Hematopoietic multipotent progenitor cell treated with erythropoietin and hydrocortisone succinate and interleukin-3 and kit ligand, for 17 days (in vitro differentiated cells): ENCODE measurements at places on chromosomes 5 and 9.

- no peak for DNase-seq
Observed at GRCh38 chr9:131833906-131834305, 94.0 kb upstream of the RAPGEF1 start.

- no peak for DNase-seq
Observed at GRCh38 chr5:160463740-160464465, 42.2 kb downstream of the PTTG1 start.

GRCh38 chr5:172584638-172585037 lies 56.4 kb upstream of the NEURL1B start:
- DNase-seq: no peak

DNA sequence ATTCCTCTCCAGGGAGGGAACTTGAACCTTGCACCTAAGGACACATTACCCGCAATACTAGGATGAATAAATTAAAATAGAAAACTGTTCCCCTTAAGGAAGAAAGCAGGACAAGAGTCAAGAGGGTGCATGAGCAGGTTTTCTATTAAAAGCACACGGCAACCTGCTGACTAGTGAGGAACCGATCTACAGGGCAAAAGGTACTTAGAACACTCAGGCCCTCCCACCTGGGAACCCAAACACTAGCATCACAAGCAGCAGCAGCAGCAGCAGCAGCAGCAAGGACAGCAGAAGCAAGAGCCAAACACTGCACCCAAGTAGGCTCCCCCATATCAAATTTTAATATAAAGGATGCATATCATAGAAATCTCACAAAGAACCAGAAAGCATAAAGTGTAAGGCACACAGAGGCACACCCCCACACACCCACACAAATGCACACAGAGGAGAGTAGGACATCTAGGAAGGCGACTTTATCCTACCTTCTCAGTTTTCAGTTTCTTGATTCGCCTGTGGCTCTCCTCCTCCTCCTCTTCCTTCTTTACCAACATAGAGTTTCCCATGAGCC lies 2.8 kb downstream of the ZNF608 start:
- DNase-seq: no peak

DNA sequence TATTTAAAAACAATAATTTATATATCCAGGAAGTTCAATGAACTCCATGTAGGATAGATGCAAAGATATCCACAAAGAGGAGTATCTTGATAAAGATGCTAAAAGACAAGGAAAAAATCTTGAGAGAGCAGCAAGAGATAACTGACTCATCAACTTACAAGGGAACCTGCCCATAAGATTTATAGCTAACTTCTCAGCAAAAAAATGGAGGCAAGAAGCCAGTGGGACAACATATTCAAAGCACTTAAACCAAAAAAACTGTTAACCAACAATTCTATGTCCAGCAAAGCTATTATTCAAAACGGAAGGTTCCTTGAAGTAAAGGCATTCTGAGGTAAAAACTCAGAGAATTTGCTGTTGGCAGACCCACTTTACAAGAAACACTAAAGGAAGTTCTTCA lies 20.3 kb downstream of the RABGAP1 start:
- no peak for DNase-seq

DNA sequence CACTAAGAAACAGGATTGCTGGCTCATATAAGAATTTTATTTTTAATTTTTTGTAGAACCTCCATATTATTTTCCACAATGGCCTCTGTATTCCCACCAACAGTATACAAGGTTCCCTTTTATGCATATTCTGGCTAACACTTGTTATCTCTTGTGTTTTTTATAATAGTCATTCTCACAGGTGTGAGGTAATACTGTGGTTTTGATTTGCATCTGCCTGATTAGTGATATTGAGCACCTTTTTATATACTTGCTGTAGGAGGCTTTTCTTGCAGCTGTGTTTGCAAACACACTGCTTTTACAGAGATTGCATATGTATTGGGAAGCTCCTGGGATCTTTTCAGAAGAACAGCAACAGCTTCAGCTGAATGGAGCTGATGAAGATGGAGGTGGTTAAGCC lies 164.8 kb downstream of the DEPDC1B start:
- no peak for DNase-seq

DNA sequence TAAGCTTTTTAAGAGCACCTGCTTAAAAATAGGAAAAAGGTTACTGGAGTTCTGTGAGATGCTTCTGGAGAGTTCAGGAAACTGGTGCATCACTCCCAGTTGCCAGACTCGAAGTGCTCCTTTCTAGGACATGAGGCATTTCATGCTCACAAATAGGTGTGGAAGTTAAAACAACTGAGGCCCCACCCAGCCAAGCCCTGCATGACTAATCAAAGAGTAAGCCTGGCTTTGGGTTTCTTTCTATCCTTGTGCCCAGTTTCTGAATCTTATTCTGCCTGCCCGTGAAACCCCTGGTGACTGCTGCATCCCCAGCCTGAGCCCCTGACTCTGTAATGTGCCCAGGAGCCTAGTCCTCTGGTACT lies 7.7 kb downstream of the SPINK9 start:
- peak; percentile 31 for DNase-seq
